Endothelial cell (in vitro differentiated cells): ENCODE measurements at places on chromosomes 4 and X. TPM values are rescaled to one million over a fixed set of nuclear protein-coding genes. Genes with fewer than 3 reads are reported as not detected.

IRS4 gene
- total RNA-seq: 1.8 TPM

NDST3 gene
- total RNA-seq: 11.9 TPM

FRMD7 gene
- total RNA-seq: not detected

- no peak for DNase-seq
Observed at GRCh38 chrX:56783450-56783831, 54.4 kb downstream of the NBDY start.

DNA sequence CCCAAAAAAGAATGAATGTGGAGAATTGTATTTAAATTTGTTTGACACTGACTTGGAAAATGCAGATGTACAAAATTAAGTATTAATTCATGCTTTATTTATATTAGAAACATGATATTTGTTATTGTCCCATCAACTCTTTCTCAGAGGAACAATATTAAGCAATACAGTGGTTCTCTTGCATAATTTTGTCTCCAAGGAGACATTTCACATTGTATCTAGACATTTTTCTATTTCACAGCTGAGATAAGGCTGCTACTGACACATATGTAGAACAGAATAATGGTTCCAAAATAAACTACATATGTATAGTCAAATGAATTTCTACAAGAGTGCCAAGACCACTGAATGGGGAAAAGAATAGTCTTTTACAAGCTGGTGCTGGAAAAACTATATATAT is 427.9 kb upstream of the SPANXN1 start:
- no peak for DNase-seq

DNA sequence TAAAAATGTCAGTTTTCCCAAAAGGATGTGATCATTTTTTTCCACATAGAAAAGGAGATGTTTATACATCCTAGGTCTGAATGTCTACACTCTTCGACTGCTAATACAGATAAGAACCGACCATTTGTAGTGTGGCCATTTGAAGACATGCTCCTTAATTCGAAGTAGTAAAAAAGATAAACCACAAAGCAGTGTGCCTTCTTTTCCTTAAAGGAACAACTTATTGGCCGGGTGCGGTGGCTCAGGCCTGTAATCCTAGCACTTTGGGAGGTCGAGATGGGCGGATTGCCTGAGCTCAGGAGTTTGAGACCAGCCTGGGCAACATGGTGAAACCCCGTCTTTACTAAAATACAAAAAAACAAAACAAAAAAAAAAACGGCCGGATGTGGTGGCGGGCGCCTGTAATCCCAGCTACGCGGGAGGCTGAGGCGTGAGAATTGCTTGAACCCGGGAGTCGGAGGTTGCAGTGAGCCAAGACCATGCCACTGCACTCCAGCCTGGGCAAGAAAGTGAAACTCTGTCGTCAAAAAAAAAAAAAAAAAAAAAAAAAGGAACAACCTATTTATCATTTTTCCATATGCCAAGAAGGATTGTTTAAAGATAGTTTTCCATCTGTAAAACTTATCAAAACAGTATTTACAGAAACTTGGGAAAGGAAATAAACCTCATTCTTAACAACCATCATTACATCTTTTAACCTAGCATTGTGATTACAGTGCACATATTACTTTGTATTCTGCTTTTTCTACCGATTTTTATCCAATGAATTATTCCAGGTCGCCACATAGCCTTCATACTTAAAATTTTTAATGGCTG is 2.6 kb downstream of the INTS6L start:
- DNase-seq: no peak

DNA sequence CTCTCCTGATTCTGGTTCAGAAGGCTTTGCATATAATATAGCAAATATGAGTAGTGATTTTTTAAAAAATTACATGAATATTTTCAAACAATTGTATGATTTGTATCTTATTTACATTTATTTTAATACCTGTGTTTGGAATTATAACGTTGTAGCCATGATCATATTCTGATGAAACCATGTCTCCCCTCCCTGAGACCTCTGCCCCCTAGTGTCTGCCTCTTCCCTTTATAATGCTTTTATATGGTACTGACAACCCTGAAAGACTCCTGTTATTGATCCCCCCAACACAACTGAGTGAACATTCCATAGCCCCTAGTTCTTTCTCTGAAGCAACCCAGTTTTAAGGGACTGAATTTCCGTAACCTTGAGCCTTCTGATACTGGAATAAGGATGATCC is 187.4 kb downstream of the SOX3 start:
- no peak for DNase-seq

GRCh38 chr4:15398732-15399131 is 29.1 kb upstream of the C1QTNF7 start:
- DNase-seq: no peak

GRCh38 chr4:157143369-157143768 is 67.4 kb downstream of the GLRB start:
- DNase-seq: no peak

DNA sequence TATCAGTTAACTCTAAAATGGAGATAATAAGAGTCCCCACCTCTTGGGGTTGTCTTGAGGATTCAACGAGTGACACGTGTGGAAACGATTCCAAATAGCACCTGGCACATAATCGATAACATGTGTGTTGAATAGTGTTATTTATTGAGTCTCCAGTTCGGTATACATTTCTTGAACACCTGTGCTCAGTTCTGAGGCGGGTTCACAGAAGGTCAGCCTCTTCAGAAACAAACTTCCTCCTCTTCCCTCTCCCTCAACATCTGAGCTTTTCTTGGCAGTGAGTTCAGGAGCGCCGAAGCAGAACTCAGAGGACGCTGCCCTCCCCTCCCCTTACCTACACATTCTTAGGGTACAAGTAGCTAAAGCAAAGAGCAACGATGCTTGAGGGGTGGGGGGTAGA is 934 bp downstream of the PDHA1 start:
- DNase-seq: no peak

GRCh38 chrX:20325786-20326388 is 59.2 kb upstream of the RPS6KA3 start:
- no peak for DNase-seq

DNA sequence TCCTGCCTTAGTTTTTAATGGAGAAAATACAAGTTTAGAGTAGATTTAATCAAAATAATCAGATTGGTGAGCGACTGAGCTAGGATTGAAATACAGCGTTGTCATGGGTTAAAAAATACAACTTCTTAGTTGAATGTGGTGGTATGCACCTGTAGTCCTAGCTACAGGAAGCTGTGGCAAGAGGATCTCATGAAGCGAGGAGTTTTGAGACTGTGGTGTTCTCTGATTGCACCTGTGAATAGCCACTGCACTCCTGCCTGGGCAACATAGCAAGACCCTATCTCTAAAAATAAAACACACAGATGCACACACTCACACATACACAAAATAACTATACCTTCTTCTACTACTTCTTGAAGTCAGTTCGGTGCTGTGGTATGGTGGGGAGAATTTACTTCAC is 19.8 kb upstream of the GBA3 start:
- DNase-seq: no peak

DNA sequence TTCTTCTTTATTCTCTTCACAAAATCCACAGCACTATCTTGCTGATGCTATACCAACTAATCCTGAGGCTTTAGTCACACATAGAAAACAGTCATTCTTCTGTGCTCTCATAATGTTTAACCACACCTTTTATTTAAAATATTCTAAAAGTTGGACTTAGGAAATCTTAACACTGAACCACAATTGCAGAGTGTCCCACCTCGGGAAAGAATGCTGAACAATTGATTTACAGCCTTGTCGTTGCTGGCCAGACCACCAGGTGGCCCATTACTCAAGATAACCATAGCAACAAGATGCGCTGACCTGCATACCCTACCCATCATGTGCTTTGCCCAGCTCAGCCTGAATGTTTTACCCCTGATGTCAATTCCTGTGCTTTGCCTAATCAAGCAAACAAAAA is 100.8 kb downstream of the ARSJ start:
- DNase-seq: peak; percentile 69

DNA sequence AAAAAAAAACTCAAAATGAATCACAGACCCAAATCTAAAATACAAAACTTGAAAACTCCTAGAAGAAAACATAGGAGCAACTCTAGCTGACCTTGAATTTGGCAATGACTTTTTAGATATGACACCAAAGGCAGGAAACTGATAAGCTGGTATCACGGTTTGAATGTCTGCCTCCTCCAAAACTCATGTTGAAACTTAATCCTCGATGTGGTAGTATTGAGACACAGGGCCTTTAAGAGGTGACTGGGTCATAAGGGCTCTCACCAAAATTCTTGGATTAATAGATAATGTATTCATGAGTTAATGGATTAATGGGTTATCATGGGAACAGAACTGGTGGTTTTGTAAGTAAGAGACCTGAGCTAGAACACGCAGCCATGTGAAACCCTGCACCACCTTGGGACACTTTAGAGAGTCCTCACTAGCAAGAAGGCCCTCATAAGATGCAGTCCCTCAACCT is 40.5 kb downstream of the FRYL start:
- DNase-seq: no peak

DNA sequence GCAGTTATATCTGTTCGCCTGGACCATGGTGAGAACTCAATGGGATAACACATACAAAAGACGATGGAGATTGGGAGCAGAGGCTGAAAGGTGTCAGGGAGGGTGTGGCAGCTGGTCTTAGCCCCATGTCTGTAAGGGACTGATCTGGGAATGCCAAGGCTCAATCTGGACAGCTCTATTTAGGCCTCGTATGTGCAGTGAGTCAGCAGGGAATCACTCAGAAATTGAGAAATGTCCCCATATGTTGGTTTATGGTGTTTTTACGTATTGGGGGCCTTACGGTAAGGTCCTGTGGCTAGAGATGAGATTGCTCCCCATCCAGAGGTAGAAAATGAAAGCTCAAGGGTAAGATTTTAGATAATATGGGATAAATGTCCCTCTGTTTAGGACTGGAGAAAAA is 71.4 kb upstream of the TTC29 start:
- DNase-seq: no peak

DNA sequence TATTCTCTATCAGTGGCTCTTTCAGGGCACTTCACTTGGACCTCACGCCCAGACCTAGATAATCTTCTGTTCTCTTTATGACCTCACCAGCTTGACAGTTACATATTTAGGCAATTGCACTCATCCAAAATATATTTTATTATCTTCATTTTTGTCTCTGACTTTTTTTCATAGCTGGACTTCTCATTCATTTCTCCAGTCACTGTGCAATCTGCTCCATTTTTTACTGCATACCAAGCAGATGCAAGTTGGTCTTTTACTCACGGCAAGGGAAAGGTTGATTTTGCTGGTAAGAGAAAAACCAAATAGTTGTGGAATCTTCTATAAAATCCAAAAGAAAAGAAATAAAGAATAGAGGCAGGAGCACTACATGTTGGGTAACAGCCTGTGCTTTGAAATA is 31.7 kb downstream of the MAD2L1 start:
- no peak for DNase-seq

- no peak for DNase-seq
Observed at GRCh38 chr4:48071191-48071590, 54.6 kb downstream of the NIPAL1 start.
